ENCODE measurements at places on chromosomes 6 and 20.
A peak's percentile ranks its signal among the peaks of the same experiment; 100 is the strongest.

GRCh38 chr6:42025066-42025844, 25.1 kb upstream of the TAF8 start:
- no peak for DNase-seq

DNA sequence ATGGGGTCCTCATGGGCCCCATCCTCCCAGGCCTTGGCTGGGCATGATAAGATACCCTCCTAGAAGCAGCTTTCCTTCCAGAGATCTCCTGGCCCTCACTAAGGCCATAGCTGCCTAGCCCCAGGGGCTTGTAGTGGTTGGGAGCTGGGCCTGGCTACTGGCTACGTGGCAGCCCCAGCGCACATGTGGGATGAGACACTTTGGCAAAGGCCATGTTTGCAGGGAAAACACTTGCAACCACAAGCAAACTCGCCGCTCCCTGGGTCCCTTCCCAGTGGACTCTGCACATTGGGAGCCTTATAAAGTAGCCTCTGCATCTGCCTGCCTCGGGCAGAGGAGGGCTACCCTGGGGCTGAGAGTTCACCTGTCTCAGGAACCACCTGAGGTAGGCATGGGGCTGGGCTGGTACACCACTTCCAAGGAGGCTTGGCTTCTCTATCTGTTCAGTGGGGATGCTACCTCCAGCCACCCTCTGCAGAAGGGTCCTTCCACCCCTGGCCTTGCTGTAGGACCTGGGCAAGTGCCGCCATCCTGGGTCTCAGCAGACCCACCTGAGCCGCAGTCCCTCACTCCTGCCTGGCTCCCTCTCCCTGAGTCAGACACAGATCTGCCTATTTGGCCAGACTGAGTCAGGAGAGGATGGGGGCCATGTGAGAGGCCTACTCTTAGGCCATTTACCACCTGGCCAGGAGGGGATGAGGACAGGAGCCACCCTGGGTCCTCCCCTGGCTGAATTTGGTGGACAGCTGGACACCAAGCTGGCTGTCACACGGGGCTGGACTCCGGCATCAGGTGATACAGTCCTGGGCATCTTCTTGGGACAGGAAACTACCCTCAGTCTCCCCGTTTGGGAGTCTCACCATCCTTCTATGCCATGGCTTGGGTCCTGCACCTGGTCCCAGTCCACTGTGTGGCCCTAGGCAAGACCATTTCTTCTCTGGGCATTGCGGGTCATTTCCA, at the start of gene BPIFB2:
Gene BPIFB2 (plus strand): TSS at position 329 of the 960 bp plus-strand sequence. CDS start 871 bp downstream, outside the sequence.
- DNase-seq, result no peak

DNA sequence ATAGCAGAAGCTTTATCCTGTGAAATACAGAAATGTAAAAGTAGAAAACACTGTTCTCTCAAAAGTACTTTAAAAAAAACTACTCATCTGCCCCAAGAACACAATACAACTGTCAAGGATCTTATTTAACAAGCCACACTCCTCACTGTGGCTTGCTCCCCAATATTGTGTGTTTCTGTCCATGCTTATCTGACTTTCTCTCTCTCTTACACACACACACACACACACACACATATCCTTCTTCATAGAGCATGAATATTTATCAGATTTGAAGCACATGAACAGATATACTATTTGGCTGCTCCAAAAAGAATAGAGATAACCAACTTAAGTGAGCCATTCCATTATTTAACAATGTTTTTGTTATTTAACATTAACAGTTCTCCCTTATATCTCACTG, 3.6 kb upstream of the PHIP start:
- no peak for DNase-seq

DNA sequence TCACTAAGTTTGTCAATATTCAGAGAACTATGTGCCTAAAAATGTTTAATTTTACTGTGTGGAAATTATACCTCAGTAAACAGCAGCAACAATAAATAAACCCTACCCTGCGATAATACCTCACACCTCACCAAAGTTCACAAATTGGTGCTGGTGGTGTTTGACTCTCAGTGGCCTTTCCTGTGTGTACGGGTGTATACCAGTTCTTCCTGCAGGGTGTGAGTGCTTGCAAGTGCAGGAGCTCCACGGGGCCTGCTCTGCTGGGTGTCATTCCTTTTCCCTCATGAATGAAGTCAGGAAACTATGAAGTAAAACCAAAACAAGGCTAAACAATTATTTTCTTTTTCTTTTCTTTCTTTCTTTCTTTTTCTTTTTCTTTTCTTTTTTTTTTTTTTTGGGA, 4.1 kb upstream of the ENPP5 start:
- no peak for DNase-seq

GRCh38 chr20:4607287-4607713, 114.4 kb upstream of the PRND start:
- DNase-seq, result no peak

GRCh38 chr20:17504898-17505635, 26.1 kb downstream of the BFSP1 start:
- peak; percentile 6 for DNase-seq

GRCh38 chr6:160742090-160742489, 40.0 kb downstream of the PLG start:
- DNase-seq, result no peak

DNA sequence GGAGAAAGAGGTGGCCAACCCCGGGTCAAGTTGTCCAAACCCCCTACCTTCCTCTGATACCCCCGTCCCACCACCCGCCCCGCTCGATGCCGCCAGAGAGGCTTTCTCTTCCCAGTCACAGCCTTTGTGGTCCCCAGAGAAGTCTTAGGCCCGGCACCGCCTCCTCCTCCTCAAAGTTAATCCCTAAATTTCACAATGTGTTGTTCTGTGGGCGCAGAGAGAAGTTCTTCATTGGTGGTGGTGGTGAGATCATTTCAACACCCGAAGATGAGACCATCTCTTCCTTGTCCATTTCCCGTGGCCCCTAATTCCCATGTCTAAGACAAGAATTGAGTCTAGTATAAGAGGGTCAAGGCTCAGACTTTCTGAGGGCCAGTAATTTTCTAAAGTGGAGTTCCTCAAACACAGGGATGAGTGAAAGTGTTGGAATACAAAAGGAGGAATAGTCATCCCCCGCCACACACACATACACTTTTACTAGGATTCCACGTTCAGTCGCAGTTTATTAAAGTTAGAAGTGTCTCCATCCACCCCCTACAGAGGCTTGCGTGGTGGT, 10.4 kb downstream of the TRIM31 start:
- DNase-seq, result no peak

DNA sequence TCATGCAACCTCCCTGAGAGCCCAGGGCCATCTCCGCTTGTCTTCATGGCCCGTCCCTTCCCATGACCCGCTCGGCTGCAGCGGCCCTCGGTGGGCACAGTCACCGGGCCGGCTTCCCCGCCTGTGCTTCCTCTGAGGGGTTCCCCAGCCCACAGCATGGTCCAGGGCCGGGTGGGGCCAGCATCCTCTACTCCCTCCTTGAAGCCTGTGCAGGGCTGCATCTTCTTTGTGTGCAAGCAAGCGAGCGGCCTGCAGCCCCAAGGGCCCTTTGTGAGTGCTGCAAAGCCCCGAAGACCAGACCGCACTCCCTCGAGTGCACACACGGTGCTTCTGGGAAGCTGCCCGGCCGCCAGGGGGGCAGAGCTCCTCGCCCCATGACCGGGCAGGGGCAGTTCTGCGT, 265.8 kb downstream of the TAF4 start:
- no peak for DNase-seq

DNA sequence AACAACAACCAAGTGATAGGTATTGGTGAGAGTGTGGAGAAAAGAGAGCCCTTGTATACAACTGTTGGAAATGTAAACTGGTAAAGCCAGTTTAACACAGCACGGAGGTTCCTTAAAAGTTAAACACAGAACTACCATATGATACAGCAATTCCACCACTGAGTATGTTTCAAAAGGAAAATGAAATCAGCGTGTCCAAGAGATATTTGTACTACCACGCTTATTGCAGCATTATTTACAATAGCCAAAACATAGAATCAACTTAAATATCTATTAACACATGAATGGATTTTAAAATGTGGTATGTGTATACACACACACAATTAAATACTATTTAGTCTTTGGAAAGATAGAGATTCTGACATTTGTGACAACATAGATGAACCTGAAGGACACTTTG, 1.1 kb downstream of the PTCHD4 start:
- DNase-seq, result no peak

DNA sequence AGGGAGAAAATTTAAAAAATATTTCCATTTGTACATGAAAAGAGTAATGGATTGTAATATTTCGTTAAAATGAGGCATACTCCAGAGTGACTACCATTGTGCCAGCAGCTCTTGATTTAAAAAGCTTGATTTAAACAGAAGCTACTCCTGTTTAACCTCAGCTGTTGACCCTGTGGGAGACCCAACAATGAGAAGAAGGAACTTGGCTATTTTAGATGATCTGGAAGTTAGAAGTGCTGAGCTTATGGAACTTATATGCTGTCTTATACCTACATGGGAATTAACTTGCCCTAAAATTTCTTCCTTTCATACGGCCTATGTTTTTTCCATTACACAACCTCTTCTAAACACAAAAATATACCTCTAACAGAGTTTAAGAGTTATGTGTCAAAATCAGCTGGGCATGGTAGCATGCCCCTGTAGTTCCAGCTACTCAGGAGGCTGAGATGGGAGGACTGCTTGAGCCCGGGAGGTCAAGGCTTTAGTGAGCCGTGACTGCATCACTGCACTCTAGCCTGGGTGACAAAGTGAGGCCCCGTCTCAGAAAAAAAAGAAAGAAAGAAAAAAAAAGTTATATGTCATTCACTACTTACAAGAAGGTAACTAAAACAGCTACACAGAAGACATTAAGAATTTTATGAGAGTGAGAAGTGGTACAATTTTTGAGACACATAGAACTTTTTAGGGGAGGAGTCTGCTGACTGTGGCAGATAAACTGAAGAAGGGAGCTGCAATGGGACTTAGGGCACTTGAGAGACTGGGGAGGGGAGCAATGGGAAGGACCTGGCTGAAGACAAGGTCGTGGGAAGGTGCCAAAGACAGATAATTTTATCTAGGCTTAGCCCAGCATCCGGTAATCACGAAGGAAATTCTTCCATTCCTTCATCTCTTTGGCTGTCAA, 139.9 kb downstream of the MYB start:
- no peak for DNase-seq

GRCh38 chr6:38214159-38214558, 394.6 kb downstream of the ZFAND3 start:
- no peak for DNase-seq
